Epithelial cell of alveolus of lung (primary cell): ENCODE measurements at places on chromosomes 11 and 22. TPM values are rescaled to one million over a fixed set of nuclear protein-coding genes. Genes with fewer than 3 reads are reported as not detected.

The MFRP gene
- 0.08 TPM in 1 of 2 replicates, not detected in the other for total RNA-seq

The EXPH5 gene
- 0.48 and 1.7 TPM in 2 replicates for total RNA-seq

The PKDREJ gene
- under 0.01 TPM in 1 of 2 replicates, not detected in the other for total RNA-seq

The TBX1 gene
- total RNA-seq: 0.24 and 0.65 TPM in 2 replicates

The SMC1B gene
- not detected in 2 replicates for total RNA-seq

The CHRM1 gene
- total RNA-seq: not detected in 2 replicates

The MTMR3 gene
- total RNA-seq: 16.0 and 27.3 TPM in 2 replicates

The APOL5 gene
- not detected in 2 replicates for total RNA-seq
